Natural killer cell (primary cell): ENCODE measurements at places on chromosomes 16 and 17. TPM values are rescaled to one million over a fixed set of nuclear protein-coding genes. Genes with fewer than 3 reads are reported as not detected.

GRCh38 chr17:55763856-55764255 lies 13.0 kb downstream of the PCTP start:
- no peak for DNase-seq
- no peak overlapping the region for H3K27ac ChIP-seq
- H3K4me3 ChIP-seq = no peak overlapping the region
- no peaks in the 10 kb centered on the region for H3K36me3 ChIP-seq
- H3K27me3 ChIP-seq = no peaks in the 10 kb centered on the region

GRCh38 chr16:53598511-53599275 lies 95.7 kb upstream of the AKTIP start:
- no peak overlapping the region for H3K4me3 ChIP-seq
- no peaks in the 10 kb centered on the region for H3K4me1 ChIP-seq
- no peaks in the 10 kb centered on the region for H3K36me3 ChIP-seq
- no peak for DNase-seq
- no peak overlapping the region for H3K27ac ChIP-seq

- H3K36me3 ChIP-seq = no peaks in the 10 kb centered on the region
- H3K27me3 ChIP-seq = no peaks in the 10 kb centered on the region
- no peak for DNase-seq
- no peak overlapping the region for H3K4me3 ChIP-seq
Observed at GRCh38 chr17:33874617-33875060, 380.4 kb upstream of the CCL2 start.

C17orf113 gene
- total RNA-seq = 0.26 TPM

DNA sequence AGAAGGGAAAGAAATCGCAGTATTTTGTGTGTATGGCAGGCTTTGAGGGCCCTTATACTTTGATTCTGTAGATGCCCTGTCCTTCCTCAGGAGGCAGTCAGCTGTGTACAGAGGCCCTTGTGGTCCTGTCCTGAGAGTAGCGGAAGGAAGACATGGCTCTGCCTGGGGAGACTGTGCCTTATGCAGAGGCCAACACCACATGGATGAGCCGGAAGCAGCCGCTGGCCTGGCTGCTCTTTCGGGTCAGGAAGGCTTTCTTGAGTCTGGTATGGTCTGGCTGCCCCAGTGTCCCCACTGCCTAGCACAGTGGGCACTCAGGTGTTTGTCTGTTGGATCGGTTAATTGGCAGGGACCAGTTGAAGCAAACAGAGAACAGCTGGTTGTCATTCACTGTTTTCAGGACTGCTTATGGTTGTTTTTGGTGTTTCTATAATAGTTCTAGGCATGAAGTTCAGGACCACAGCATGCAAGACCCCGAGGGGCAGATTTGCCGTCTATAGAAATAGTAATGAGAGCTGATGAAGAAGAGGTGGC lies 12.4 kb downstream of the USP10 start:
- H3K27me3 ChIP-seq = no peaks in the 10 kb centered on the region
- H3K4me1 ChIP-seq = peaks cover 14% of the 10 kb centered on the region
- no peak overlapping the region for H3K27ac ChIP-seq
- no peaks in the 10 kb centered on the region for H3K36me3 ChIP-seq

PDE6G gene
- 42.8 TPM for total RNA-seq

DNA sequence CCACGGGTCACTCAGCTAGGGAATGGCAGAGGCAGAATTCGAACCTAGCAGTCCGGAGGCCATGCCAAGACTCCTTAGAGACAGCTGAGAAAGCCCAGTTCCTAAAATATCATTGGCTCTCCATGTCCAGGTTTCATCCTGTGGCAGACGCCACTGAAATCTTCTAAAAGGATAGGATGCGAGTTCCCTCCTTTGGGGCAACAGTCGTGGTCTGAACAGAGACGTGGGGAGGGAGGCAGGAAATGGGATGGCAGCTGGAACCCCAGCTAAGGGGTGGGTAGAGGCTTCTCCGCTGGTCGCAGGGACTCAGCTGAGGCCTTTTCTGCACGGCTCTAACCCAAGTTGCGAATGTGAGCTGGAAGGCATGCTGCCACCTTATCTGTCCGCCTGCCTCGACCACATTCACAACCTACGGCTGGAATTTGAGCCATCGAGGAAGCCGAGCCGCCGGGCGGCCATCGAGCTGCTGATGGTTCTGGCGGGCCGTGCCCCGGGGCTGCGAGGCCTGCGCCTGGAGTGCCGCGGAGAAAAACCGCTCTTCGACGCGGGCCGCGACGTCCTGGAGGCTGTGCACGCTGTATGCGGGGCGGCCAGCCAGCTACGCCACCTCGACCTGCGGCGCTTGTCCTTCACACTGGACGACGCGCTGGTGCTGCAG lies 1.9 kb upstream of the HSF4 start:
- H3K36me3 ChIP-seq = no peaks in the 10 kb centered on the region
- peak; percentile 11 for DNase-seq
- no peak overlapping the region for H3K27ac ChIP-seq
- H3K27me3 ChIP-seq = peaks cover 53% of the 10 kb centered on the region

DNA sequence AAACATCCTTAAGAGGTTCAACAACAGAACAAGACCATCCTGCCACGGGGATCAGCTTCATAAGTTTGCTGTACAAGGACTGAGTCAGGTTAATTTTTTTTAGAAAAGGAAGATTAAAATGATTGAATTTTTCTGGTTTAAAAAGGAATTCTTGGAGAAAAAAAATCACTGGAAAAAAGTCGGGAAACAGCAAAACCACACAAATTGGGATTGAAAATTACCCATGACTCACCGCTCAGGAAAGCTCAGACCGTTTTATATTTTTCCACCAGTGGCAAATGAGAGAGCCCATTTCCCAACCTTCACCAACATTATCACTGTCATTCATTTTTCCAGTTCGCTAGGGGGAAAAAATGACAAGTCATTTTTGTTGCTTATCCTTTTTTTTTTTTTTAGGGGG lies 46.6 kb downstream of the MRM3 start:
- no peak overlapping the region for H3K27ac ChIP-seq
- no peaks in the 10 kb centered on the region for H3K36me3 ChIP-seq
- DNase-seq = no peak
- H3K4me3 ChIP-seq = no peak overlapping the region

- DNase-seq = peak; percentile 39
- peak overlapping the region; percentile 68 for H3K27ac ChIP-seq
- H3K36me3 ChIP-seq = peaks cover 22% of the 10 kb centered on the region
- peaks cover 12% of the 10 kb centered on the region for H3K4me1 ChIP-seq
- H3K27me3 ChIP-seq = no peaks in the 10 kb centered on the region
- peak overlapping the region; percentile 86 for H3K4me3 ChIP-seq
Observed at GRCh38 chr17:32445074-32445415, 735 bp downstream of the PSMD11 start.

DNA sequence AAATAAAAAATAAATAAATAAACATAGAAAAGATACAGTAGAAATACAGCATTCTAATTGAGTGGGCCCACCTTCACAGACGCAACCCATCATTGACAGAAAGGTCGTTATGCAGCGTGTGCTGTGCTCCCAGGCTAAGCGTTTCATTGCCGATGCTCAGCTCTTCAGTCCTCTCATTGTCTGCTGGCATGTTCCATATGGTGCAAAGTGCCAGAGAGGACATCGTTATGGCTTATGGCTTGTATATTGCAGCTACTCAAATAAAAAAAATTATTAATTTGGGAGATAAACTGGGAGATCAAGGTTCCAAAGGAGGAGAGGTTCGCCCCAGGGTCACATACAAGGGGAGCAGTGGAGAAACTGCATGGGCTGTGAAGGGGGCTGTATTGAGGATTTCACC lies 11.3 kb upstream of the UBALD2 start:
- H3K4me3 ChIP-seq = no peak overlapping the region
- peaks cover 37% of the 10 kb centered on the region for H3K4me1 ChIP-seq
- H3K27me3 ChIP-seq = no peaks in the 10 kb centered on the region

NPIPA3 gene
- not detected for total RNA-seq

- H3K27me3 ChIP-seq = no peaks in the 10 kb centered on the region
- H3K27ac ChIP-seq = no peak overlapping the region
- DNase-seq = peak; percentile 14
- no peaks in the 10 kb centered on the region for H3K36me3 ChIP-seq
- H3K4me1 ChIP-seq = peaks cover 11% of the 10 kb centered on the region
- no peak overlapping the region for H3K4me3 ChIP-seq
Observed at GRCh38 chr16:78098087-78098486, 1.4 kb upstream of the WWOX start.

DNA sequence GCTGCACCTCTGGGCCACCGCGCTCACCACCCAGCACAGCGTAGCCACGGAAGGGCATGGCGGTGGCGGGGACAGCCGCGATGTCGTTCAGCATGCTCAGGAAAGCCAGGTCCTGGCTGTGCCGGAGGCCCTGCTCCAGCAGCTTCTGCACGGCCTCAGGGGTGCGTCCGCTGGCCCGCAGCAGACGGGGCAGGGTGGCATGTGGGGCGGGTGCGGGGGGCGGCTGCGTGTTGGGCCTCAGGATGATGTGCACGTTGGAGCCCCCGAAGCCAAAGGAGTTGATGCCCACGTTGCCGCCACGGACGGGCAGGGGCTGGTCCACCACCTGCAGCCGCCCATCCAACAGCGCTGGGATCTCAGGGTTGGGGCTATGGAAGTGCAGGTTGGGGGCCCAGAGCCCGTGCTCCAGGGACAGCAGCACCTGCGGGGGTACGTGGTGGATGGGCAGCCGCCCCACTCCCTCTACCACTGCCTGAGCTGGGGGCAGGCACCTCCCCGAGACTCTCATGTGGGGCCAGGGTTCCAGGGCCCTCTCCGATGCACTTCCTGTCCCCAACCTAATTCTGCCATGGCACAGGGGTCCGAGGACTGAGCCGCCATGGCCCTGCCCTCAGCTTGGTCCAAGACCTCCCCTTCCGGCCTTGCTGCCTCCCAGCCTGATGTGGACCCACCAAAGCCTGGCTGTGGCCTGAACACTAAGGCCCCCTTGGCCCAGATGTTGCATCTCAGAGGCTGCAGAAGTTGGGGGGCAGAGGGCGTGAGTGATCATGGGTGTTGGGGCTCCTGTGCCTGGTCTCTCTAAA lies 6.6 kb downstream of the FASN start:
- no peak overlapping the region for H3K27ac ChIP-seq
- H3K27me3 ChIP-seq = no peaks in the 10 kb centered on the region
- peaks cover 66% of the 10 kb centered on the region for H3K36me3 ChIP-seq
- peaks cover 3% of the 10 kb centered on the region for H3K4me1 ChIP-seq

GRCh38 chr17:75404731-75405364 lies 630 bp downstream of the GRB2 start:
- H3K4me3 ChIP-seq = peak overlapping the region; percentile 99
- H3K4me1 ChIP-seq = peaks cover 32% of the 10 kb centered on the region
- peak overlapping the region; percentile 89 for H3K27ac ChIP-seq
- DNase-seq = peak; percentile 73
- H3K36me3 ChIP-seq = no peaks in the 10 kb centered on the region

DNA sequence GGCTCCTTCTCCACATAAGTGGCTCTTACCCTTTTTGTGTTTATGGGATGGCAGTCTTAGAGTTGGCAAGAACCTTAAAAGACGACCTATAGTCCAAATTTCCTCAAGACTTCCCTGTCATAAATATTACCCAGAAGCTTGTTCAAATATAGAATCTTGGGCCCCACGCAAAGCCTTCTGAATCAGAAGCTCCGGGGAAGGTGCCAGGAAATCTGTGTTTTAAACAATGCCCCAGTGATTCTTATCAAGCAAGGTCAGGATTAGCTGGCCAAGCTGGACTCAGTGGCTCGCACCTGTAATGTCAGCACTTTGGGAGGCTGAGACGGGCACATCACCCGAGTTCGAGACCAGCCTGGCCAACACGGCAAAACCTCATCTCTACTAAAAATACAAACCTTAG lies 85.7 kb downstream of the TIMM22 start:
- no peaks in the 10 kb centered on the region for H3K27me3 ChIP-seq
- peaks cover 38% of the 10 kb centered on the region for H3K36me3 ChIP-seq
- no peak overlapping the region for H3K27ac ChIP-seq
- no peak overlapping the region for H3K4me3 ChIP-seq

DNA sequence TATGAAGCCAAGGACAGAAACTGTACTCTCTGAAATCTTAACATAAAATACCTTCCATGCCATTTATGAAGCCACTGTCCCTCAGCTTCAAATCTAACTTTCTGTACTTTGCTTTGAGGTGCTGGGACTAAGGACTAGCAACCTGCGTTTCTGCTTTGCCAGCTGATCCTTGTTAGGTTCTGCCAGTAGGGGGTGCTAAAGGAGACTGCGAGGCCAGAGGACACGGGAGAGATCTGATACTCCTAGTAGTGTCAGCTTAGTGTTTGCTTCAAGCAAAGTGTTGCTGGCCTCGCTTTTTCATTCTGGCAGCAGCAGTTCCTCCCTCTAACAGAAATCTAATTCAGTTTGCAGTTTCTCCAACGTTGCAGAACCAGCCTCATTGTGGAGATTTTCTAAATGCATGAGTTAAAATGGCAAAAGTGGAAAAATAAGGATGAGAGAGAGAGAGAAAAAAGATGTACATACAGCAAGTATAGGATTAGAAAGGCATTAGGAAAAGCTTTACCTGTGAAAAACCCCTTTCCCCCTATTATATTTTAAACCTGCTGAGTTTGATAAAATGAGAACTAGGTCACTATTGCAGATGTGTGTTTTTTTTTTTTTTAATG lies 297.5 kb downstream of the CA10 start:
- H3K4me1 ChIP-seq = no peaks in the 10 kb centered on the region
- H3K27me3 ChIP-seq = no peaks in the 10 kb centered on the region
- peak; percentile 2 for DNase-seq
- no peak overlapping the region for H3K4me3 ChIP-seq
- no peaks in the 10 kb centered on the region for H3K36me3 ChIP-seq

CHRNE gene
- 11.8 TPM for total RNA-seq

NXN gene
- total RNA-seq = not detected

DNA sequence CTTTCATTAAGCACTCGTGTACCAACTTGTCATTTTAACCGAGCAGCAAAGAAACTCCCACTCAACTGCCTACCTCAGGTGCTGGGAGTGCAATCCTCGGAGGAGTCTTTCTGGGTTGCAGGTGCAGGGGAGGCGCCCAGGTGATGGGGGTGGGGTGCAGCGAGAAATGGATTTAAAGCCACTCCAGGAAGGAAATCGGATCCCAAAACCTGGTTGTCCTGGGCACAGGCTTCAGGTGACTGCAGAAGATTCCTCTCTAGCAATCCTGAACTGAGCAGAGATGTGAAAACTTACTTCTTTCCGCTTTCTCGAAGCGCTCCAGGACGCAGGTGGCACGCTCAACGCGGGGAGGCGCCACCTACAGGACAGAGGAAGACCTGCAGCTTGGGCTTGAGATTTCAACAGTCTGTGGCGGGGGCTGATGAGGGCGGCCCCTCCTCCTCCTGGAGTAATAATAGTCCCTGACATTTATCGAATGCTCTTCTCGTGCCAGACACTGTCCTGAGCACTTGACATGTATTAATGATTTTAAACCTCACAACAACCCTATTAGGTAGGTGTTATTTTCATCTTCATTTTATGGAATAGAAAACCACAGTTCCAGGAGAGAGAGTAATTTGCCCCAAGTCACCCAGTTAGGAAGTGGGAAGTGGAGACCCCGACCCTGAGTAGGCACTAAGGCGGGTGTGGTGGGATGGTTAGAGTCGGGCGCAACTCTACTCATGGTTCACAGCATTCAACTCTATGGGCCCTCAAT lies 27.2 kb upstream of the SKAP1 start:
- H3K36me3 ChIP-seq = no peaks in the 10 kb centered on the region
- no peaks in the 10 kb centered on the region for H3K27me3 ChIP-seq
- H3K27ac ChIP-seq = no peak overlapping the region
- DNase-seq = peak; percentile 93
